ENCODE measurements at places on chromosomes 3 and 15.

GRCh38 chr3:31450345-31450744 lies 82.4 kb upstream of the STT3B start:
- no peak for DNase-seq

- DNase-seq: no peak
These were observed 13.1 kb upstream of the CYP11A1 start for GRCh38 chr15:74380361-74381189.

DNA sequence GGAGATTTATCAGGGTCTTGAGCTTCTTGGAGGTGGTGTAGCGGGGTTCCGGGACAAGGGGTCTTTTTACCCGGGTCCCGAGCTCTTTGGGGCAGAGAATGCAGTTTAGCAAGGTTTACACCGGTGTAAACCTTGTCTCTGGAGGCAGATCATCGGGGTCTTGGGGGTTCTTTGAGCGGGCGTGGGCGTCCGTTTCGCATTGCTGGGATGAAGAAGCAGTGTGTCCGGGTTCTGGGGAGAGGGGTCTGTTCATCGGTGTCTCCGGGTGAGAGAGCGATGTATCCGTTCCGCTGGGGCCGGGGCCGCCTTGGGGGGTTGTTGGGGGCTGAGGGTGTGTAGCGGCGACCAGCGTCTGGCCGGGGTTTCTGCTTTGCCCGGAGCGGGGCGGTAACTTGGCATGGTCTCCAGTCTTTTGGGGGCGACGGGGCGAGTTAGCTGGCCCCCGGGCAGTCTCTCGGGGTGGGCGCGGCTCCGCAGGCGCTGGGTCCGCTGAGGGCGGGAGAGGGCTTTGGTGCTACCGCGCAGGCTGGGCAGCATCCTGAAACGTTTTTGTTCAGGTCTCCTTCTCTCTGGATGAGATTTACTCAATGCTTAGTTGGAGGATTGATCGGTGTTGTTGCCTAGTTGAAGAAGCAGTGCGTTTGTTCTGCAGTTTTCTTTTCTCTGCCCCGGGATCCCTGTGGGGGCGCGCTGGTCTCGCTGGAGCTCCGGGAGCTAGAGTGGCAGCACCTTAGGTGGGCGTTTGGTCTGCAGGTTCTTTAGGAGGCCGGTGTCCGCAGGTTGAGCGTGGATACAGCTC lies 843 bp downstream of the GLCE start:
- no peak for DNase-seq

DNA sequence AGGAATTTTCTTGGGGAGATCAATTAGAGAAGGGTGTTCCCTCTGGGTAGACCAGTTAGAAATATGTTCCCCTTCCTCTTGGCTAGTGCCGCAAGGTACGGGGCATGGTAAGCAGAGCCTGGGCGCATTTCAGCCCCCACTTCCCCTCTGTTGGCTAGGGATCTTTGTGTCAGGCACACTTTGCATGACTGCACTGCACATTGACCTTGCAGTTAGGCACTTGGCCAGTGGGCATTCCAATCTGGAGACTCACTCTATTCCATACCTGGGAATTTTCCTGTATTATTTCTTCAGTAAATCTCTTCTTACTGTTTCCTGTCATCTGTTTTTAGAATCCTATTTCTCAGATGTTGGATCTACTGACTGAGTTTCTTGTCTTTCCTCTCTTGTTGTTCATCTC lies 30.0 kb upstream of the CACNA1D start:
- no peak for DNase-seq

GRCh38 chr3:86563400-86563970 lies 427.5 kb downstream of the VGLL3 start:
- DNase-seq: no peak

Data from T-helper 22 cell (primary cell).